Dermis blood vessel endothelial cell (primary cell): ENCODE measurements at places on chromosomes 5 and 9.

GRCh38 chr5:165202519-165202910, 1697.1 kb downstream of the MAT2B start:
- DNase-seq: no peak

DNA sequence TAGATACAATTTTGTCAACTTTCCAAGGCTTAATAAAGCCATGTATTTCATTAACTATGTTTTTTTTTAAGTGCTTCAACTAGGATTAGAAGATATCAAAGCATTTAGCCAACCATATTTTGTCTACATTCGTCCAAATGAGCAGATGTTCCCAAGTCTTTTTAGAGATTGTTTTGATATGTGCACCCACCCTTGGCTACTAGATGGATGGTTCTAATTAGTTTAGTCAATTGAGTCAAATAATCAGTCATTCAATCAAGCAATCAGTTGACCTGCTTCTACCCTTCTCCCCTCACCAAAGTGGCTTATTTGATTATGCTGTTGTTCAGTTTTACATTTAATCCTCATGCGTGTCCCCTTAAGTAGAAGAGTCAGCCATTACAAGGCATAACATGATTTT, 319.5 kb upstream of the TNC start:
- DNase-seq: no peak

GRCh38 chr5:133421806-133422205, 190.5 kb downstream of the FSTL4 start:
- DNase-seq: no peak

GRCh38 chr5:2763533-2763794, 12.0 kb upstream of the IRX2 start:
- DNase-seq: no peak

- DNase-seq: no peak
Measured at GRCh38 chr9:125446561-125447094, 185.0 kb downstream of the GAPVD1 start.

DNA sequence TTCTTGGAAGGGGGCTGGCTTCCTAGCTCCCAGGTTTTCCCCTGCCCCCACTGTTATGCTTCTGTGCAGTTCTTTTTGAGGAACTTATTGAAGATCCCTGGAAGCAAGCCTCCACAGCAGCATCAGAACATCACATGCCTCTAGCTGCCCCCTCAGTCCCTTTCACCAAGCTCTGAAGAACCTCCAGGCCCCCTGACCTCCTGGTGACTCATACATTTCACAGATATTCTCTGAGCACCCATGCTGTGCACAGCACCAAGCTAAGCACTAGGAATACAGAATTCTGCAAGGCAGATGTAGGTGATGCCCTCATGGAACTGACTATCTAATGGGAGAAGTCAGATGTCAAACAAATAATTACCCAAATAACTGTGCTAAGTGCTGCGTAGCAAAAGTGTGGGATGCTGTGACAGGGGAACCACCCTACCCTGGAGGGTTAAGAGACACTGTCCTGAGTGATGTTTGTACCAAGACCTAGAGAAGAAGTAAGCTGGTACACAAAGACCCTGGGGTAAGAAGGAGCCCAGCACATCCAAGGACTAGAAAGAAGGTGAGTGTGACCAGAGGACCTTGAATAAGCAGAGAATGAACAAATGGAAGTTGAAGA, 213.7 kb upstream of the NR4A3 start:
- DNase-seq: no peak

DNA sequence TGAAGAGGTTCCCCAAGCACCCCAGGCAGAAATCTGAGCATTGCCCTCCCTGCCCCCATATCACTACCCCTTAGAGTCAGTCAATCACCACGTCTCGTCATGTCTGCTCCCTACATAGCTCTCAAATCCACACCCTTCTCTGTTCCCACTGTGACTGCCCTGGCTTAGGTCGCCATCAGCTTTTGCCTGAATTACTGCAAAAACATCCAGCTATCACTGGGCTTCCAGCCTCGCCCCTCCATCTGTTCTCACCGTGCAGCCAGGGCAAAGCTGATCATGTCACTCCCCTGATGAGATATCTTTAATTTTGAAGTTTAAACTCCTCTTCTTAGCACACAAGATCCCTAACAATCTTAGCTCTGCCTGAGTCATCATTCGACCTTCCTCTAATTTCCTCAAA, 89.6 kb upstream of the TBC1D2 start:
- DNase-seq: no peak

GRCh38 chr5:168976311-168976970, 324.5 kb downstream of the SLIT3 start:
- DNase-seq: no peak

DNA sequence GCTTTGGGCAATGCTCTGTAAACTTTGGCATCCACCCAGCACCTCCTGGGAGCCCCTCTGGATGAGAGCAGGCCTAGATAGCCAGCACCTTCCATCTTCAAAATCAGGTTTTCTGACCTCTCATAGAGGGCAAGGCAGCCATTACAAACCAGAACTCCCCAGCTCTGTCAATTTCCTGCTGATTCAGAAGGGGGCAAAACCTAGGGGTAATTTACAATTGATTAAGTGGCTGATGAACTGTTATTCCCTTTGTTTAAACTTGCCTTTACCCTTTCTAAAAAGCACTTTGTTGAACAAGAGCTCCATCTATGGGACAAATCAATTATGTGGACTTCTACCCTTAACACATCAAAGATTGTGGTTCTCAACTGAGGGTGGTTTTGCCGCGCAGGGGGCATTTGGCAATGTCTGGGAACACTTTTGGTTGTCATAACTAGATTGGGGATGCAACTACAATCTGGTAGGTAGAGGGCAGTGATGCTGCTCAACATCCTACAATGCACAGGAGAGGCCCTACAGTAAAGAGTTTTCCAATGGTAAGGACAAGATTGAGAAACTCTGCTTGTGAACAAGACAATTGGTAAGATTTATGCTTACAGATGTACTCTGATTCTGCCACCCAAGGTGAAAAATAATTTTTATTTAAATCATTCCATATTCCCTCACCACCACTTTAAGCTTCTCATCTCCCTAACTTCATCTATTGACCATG, 184.1 kb downstream of the MARCHF11 start:
- peak; percentile 75 for DNase-seq
